ENCODE measurements at places on chromosomes 3 and 15. TPM values are rescaled to one million over a fixed set of nuclear protein-coding genes. Genes with fewer than 3 reads are reported as not detected.

The XCR1 gene
- 0.13 TPM for total RNA-seq

The SLC2A2 gene
- total RNA-seq = 0.19 TPM

DNA sequence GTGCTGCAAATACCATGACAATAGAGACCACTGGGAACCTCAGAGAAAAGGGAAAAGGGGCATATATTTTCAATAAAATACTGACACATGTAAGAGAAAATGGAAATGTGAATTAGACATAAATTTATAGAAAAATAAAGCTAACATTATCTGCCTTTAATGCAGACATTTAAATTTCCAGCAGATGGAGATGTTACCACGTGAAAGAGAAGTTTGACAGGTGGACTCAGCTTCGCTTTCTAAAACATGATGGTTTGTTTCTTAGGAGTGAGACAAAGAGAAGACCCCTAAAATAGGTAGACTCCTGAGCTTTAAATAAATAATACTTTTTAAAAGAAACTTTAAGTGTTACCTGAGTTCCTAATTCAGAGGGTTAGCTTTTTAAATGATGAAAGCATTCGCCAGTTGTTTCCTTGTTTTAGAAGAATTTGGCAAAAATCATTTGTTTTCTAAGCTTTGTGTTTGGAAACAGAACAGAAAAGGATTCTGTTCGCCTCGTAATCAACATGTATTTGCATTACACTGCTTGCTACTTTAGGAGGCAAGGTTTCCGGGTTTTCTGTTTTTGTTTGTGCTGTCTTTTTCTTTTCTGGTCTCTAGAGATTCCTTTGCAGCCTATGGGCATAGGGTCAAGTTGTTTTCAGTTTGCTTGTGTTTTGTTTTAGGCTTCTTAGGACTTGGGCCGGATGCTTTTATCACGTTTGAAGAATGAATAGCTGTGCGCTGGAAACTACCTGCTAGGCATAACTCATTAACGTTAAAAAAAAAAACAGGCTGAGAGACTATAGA is 271.4 kb downstream of the THSD4 start:
- no peak for DNase-seq

DNA sequence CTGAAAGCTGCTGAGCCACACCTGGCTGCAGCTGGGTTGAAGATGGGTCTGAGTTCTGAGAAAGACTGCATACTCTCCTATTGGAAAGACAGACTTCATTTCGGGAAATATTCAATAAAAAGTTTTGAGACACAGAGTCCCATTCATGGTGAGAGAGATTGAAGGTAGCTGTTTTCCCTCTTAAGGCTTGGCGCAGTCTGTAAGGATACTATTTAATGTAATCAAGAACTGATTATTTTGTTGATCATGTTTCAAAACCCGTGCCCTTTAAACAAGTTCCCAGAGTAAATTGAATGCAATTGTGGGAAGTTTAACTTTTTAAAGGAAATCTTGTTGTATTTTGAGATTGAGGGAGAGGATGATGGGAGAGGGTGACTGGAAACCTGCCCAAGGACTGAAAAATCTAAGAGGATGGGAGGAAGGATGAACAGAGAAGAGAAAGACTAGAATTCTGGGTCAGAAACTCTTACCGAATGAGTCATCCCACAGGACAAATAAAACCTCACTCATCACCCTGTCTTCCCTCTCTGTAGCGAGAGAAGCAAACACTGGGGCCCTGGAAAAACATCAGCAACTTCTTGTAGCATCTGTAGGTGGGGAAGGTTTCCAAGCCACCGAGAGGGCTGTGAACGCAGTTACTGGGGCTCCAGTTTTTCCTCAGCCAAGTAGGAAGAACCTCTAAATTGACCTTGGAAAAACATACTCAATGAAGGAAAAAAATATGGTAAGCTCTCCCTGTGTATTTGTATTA is 193.2 kb upstream of the TPRG1 start:
- no peak for DNase-seq

DNA sequence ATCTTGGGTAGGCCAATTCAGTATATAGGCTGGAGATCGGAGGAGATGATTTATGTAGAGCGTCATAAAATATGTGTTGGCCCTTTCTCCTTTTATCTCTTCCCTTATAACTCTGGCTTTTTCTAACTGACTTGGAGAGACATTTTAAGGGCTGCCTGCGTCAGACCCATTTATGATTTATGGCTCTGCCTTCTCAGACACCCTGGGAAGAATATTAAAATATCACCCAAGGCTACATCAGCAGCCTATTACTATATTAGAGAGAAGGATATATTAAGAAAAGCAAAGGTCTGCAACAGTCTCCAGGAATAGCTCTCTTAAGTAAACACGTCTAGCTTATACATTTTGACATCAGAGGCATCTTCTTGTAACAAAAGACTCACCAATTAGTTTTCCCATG is 179.4 kb downstream of the SV2B start:
- DNase-seq = no peak
